Activated CD8-positive, alpha-beta T cell treated with anti-CD3 and anti-CD28 coated beads for 36 hours (primary cell): ENCODE measurements at places on chromosomes 2 and 18. TPM values are rescaled to one million over a fixed set of nuclear protein-coding genes. Genes with fewer than 3 reads are reported as not detected.

SCN3A gene
- total RNA-seq = not detected

ZSWIM2 gene
- not detected for total RNA-seq

GREB1 gene
- 1.5 TPM for total RNA-seq

GRCh38 chr18:60358516-60358915 is 14.1 kb downstream of the MC4R start:
- DNase-seq = no peak

DNA sequence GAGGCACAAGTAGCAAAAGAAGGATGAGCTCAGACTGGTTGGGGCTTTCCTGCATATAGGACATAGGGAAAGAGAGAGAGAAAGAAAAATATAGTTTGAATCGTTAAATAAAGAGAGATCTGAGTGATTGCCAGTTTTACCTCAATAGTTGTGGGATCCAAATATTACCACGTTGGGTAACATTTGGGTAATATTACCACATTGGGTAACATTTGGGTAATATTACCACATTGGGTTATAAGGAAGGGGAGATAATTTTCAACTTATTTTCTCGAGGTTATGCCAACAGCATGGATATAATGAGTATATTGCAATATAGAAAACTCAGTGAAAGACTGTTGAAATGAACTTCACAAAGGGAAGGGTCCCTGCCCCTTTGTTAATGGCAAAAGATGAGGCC is 20.7 kb downstream of the SP140 start:
- no peak for DNase-seq

DNA sequence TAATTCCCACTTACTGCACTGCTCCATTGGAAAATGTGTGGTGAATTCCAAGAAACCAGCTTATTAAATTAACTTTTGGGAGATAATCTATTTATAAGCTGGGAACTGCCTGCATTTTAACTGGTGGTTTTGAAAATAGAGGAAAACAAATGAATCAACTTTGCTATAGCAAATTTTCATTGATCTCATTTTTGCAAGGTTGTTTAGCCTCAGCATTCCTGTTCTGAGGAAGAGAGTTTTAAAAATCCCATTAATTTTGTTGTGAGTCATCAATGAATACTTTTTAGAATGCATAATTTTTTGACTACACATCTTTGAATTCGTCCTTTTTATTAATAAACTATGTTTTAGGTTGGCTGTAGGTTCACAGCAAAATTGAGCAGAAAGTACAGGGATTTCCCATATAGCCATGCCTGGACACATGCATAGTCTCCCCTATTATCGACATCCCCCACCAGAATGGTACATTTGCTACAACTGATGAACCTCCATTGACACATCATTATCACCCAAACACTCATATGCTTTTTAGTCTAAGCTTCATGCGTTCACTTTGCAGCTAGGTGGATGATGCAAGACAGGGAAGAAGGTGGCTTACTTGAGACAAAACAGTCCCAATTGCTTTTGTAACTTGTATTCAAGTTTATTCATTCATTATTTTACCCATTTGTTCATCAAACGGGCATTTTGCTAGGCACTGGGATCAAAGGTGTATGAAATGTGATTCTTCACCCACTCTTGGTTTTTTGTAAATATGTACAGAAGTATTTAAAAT is 106.9 kb downstream of the ZNF521 start:
- no peak for DNase-seq

DNA sequence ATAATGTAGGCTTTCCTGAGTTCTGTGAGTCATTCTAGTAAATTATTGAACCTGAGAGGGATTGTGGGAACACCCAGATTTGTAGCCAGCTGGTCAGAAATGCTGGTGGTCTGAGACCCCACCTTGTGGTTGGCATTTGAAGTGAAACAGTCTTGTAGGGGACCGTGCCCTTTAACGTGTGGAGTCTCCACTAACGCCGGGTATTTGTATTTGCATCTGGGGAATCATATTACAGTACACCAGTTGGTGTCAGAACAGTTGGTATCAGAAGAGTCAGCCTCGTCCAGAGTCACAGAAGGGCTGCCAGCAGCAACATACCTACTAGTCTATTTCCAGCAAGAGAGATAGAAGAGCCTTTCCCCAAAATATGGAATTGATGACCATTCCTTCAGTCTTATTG is 38.3 kb upstream of the PTPN4 start:
- no peak for DNase-seq

DNA sequence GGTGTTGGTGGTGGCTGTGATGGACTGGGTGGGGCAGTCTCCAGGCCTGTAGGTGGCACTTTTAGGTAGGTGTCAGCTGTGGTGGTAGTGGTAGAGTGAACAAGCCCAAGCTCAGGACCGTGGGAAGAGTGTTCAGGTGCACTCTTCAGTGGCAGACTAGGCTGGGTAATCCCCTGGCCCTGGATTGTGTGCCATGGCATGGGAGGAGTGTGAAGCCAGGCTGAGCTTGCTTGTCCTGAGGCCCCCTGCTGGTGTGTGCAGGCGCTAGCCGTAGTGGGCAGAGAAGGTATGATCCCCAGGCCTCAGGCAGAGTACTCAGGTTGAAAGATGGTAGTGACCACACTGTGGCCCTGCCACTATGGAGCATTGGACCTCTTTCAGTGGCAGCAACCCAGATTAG is 850.3 kb downstream of the DSC3 start:
- DNase-seq = peak; percentile 2

GRCh38 chr2:161177969-161178368 is 17.7 kb downstream of the TANK start:
- no peak for DNase-seq

- no peak for DNase-seq
Observed at GRCh38 chr2:72182547-72182946, 34.9 kb upstream of the CYP26B1 start.

GRCh38 chr2:172896661-172897081 is 161.0 kb downstream of the RAPGEF4 start:
- no peak for DNase-seq

GRCh38 chr2:241666627-241667400 is 19.8 kb downstream of the DTYMK start:
- DNase-seq = no peak

DNA sequence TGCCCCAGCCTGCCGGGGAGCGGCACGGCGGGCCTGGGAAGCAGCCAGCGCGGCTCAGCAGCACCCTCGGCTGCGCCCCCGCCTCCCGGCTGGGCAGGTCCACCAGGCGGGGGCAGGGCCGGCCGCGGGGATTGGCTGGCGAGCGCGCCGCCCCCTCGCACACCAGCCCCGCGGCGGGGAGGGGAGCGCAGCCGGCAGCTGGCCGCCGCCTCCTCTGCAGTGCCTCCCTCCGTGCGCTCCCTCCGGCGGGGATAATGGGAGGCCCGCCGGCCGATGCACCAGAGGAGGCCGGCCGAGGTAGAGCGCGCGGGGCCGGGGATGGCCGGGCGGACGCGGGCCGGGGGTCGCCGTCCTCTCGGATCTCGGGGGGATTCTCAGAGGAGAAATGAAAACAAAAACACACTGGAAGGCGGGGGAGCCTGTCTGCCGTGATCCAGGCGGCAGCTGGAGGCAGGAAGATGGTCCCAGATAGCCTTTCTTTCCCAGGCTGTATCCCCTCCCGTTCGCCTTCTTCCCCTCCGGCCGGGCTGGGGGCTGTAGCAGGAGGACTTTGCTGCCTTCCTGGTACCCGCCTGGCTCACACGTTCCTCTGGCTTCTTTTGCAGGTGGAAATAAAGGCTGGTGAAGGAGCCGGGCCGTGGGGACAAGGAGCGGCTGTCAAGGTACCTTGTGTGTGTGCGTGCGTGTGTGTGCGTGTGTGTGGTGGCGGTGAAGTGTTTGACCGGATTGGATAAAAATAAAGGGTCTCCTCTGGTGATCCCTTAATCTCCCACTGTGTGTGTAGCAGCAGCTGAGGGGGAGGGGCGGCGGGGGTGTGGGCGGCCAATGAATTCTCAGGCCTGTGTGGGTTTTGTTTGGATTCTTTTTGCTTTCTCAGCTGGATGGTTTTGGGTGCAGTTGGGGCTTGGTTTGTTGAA is 18.1 kb downstream of the TET3 start:
- DNase-seq = peak; percentile 82

DNA sequence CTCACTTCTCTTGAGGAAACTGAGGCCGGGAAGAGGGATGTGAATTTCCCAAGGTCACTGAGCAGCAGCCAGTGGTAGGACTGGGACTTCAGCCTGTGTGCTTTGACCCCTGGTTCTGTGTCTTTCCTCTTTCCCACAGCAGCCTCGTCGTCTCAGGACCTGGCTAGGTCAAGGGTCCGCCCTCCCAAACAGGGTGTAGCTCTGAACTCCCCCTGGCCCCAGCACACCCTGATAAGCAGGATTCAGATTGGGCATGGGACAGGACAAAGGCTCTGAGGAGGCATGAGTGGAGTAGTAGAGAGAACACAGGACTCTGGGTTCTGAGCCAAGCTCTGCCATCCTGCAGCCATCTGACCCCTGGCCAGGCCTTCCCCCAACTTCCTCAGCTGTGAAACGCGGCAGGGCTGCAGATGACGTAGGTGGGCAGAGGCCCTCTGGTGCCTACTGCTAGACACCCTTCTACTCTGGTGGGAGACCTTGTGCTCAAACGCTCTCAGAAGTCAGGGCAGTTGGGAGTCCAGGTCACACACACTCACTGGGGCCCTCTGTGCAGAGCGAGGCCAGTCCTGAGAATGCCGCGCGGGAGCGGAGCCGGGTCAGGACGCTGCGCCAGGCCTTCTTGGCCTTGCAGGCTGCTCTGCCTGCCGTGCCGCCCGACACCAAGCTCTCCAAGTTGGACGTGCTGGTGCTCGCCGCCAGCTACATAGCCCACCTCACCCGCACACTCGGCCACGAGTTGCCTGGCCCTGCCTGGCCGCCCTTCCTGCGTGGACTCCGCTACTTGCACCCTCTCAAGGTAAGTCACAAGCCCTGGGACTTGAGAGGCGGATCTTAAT is 984 bp downstream of the TCF23 start:
- DNase-seq = no peak
